Dorsolateral prefrontal cortex (tissue), 122 donors: ENCODE measurements at places on chromosomes 11 and 22.

DNA sequence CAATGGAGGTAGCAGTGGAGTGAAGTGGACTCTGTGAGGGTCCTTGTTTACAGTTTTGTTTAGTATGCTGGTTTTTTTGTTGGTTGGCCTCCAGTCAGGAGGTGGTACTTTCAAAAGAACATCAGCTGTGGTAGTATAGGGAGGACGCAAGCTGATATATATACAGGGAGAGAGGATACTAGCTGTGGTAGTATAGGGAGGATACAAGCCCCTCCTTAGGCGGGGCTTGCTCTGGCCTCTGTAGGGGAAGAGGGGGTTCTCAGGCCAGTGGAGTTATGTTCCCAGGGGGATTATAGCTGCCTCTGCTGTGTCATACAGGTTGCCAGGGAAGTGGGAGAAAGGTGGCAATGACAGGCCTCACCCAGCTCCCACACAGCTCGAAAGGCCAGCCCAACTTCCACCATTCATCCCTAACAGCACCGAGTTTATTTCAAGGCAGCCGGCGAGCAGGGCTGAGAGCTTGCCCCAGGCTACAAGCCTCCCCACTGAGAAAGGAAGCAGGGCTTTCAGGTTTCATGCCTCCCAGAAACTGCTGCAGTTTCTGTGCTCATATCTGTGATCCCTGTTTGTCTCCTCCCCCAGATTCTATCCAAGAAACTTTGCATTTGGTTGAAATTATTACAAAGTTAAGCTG, 10.4 kb downstream of the OR52E6 start:
- no peak for DNase-seq

DNA sequence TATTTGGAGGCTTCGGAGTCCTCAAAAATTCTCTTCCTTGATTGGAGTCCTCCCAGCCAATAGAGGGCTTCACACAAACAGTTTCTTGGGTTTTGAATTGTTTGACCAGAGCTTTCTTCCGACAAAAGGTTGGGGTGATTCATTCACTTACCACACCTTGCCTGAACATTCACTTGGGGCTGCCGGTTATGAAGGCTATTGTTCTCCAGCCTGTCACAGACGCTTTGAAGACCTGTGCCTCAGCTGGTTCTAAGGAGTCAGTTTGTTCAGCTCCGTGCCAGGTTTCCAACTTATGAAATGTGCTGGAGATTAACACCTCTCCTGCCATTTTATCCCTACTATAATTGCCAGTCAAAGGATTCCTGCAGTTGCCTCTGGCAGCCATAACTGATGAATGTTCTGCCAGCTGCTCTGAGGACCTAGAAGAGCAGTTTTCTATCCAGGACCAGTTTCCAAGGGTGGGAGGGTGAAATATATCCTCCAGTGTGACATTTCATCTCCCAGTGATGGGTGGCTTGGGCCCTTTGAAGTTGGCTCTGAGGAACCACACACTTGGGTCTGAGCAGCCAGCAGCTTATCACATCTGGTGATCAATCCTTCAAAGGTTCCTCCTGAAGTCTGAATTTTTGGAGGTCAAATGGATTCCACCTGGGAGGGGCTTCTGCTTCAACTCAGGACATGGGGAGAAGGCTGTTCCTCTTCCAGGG, 31.4 kb downstream of the LIMK2 start:
- no peak for DNase-seq

DNA sequence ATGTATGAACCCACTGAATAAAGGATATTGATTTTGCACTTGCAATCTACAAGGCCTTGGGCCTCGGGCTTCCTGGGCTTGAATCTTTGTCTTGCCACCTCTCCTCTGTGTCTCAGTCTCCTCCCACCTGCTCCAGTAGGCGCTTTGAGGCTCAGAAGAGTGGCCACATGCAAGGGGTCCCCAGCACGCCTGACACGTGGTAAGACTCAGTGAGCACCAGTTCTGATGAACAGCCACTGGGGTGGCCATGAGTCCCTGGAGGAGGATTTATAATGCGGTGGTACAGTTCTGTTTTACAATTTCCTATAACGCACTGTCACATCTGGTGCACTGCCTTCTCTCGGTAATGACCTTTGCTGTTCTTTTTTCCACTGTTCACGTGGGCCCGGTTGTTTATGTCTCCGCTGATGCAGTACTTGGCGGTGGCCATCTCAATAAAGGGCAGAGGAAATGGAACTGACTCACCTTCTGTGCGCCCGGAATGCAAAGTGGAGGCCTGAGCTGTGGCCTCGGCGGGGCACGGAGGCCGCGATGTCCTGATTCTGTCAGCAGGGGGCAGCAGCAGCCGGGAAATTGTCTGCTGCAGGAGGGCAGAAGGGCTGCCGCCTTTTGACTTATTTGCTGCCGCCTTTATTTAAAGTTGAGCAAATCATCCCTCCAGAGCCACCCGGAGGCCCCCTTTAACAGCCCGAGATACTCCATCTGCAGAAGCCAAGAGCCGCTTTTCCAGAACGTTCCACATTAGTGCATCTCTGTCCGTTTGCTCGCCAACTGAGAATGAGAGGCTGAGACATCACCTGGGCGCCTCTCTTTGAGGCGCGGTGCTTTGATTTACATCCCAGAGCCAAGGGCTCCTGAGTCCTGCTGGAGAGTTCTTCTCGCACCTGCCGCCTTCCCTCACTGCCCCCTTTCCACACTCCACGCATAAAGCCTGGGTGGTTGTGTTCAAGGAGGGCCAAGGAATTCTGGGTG, 6.0 kb upstream of the IFT27 start:
- peak; percentile 78 for DNase-seq

GRCh38 chr22:28012832-28013460, 93.9 kb upstream of the PITPNB start:
- DNase-seq = no peak

- no peak for DNase-seq
Observed at GRCh38 chr22:32823024-32823730, 21.7 kb downstream of the TIMP3 start.

GRCh38 chr22:38724926-38725571, 19.3 kb downstream of the GTPBP1 start:
- peak; percentile 76 for DNase-seq

DNA sequence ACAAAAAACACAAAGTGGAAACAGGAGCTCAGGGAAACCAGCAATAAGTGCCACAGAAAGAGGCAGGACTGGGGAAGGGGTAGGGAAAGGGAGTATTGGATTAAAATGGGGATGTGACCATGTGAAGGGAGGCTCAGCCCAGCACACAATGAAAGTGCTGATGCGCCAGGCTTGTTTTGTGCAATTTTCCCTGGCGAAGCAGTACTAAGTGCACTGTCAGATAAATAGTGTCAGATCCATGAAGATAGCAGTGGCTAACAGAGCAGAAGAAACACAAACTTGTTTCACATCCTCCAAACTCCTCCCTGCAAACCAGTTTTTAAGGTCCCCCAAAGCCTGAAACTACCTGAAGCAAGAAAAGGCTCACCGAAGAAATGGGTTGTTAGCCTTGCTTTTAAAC, 50.7 kb upstream of the RAPSN start:
- no peak for DNase-seq

- DNase-seq = no peak
Observed at GRCh38 chr11:64224891-64225607, 937 bp downstream of the TRPT1 start.

DNA sequence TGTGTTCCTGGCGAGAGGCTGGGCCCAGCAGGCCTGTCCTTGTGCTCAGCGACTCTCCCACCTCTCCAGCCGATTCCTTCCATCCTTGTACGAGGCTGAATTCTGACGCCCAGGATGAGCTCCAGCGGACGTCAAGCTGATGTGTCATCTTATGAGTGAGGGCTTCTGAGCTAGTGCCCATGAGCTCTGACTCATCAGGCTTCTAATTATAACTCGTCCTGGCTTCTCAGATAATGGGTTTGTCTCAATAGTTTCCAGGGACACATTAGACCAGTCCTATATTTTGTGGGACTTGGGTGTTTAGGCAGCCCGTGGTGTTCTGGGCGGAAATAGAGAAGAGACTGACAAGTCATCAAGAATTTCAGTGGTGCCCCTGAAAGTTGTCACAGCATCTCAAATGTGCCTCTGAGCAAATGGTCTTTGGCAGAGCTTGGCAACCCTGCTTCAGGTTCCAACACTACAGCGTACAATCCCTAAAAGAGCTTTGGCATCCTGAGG, 108.2 kb upstream of the CD44 start:
- no peak for DNase-seq

GRCh38 chr11:24855951-24856350, 359.1 kb downstream of the LUZP2 start:
- no peak for DNase-seq

DNA sequence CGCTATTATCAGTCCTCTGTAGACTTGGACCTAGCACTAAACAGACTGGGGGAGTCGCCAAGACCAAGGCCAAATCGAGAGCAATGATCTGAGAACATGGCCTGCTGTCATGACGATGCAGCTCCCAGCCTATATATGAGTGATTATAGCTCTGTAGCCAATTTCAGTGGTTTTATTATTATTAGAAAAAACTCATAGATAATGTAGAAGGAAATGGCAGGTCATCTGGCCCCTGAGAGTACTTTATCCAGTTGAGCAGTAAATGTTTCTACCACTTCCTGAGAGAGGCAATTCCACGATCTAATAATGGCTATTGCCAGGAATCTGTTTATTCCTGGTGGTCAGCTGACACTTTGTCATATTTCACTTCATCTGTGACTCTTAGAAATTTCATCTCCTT, 666.7 kb downstream of the OPCML start:
- DNase-seq = no peak

- DNase-seq = peak; percentile 59
Observed at GRCh38 chr11:63999349-64000025, 13.2 kb downstream of the OTUB1 start.

DNA sequence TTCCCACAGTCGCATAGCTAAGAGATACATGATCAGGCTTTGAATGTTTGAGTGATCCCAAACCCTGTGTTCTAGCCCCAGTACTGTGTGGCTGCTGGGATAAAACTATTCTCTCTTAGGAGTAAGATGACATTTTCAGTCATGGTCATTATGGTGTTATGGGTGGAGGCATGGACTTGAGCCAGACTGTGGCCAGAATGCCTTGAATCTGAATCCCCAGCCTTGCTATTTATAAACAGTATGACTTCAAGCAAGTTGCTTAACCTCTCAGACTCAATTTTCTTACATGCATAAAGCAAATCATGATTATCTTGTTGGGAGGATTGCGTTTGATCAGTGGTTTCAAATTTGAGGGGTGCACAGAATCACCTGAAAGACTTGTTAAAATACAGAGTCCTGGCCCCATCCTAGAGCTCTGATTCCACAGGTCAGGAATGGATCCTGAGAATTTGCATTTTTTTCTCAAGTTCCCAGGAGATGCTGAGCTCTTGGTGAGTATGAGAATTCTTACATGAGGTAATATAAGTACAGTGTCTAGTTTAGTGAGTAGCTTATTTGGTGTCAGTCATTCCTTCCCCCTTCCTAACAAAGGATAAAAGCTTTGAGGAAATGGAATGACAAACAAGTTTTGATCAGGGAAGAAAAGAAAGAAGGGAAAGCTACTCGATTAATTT, 571.7 kb downstream of the METTL15 start:
- no peak for DNase-seq

DNA sequence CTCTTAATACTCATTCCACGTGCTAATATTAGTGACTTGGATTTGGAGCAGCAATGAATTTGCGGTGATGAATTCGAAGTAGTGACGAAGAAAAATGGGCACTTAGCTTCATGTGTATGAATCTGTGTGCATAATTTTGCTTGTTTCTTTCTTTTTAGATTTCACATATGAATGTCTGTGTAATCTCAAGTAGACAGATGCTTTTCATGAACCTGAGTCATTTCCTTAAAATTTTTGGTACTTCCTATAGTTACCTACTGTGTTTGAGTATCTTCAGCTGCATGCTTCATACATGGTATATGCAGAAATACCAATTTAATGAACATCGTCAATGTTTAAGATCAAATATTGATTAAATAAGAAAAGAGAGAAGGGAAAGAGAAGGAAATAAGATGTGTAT, 540.2 kb downstream of the RAB38 start:
- DNase-seq = no peak

- peak; percentile 55 for DNase-seq
Observed at GRCh38 chr11:8389029-8389996, 125.6 kb upstream of the LMO1 start.

GRCh38 chr11:75465701-75466531, 32.9 kb upstream of the KLHL35 start:
- no peak for DNase-seq

DNA sequence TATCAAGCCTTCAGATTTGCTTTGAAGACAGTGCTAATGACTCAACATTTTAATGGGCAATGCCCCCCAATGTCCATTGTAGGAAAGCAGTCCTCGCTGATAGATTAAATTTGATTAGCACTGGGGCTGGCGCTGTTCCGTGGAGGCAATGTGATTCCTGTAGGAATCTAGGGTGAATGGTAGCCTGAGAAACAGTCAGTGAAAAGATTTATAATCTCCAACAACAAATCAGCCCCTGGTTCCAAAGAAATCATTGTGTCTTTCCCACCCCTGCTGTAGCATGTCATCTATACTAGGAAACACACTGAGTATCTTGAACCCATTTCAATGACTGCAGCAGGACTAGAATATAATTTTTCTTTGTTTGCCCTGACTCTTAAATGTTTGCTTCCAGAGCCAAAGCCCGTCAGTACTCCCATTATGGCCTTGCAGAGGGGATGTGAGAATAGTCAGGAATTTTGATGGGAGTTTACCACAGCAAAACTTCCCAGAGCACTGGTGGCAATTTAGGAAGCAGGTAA, 36.1 kb downstream of the MPPED2 start:
- no peak for DNase-seq

DNA sequence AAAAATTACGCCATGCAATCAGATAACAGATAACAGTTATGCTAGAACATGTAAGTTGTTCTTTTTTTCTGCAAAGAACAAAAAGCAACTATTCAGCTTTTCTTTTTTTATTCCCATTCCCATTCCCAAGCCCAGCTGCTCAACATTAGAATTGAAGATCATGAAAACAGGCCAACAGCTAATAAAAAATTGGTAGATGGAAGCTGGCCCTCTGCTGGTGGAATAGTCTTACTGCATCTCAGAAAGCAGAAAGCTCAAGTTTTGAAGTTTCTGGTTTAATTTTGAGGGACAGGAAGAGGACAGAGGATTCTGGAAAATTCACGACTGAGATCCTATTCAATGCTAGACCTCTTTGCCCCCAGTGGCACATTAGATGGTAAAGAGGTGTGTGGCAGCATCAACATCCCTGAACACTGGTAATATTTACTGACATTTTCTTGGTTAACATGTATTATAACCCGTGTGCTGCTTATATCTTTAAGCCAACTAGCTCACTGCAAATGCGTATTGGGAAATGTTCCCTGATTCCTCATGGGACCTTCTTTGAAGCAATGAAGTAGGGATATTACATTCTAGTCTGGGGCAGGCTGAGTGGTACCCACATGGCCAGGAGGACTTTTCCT, 591.2 kb downstream of the OPCML start:
- no peak for DNase-seq

GRCh38 chr11:111438846-111439520, 59.9 kb upstream of the POU2AF1 start:
- DNase-seq = no peak

- DNase-seq = no peak
Observed at GRCh38 chr11:107819361-107820014, 39.1 kb downstream of the SLC35F2 start.

DNA sequence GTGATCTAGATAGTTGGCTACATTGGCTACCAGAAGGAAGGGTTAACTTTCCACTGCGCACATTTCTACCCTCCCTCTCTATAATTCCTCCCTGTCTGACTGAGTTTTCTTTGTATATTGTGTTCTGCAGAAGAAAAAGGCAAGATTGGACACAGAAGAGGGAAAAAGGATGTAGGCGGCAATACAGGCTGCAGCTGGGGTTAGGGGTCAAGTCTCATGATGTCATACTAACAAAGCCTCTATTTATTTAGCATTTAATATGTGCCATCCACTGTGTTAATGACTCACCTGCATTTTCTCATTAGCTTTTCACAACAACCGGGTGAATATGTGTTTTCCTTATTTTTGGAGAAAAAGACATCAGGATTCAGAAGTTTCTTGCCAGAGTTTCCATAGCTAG, 2.0 kb downstream of the FAM83F start:
- no peak for DNase-seq
